ENCODE measurements at places on chromosomes 6 and 20. TPM values are rescaled to one million over a fixed set of nuclear protein-coding genes. Genes with fewer than 3 reads are reported as not detected.

DNA sequence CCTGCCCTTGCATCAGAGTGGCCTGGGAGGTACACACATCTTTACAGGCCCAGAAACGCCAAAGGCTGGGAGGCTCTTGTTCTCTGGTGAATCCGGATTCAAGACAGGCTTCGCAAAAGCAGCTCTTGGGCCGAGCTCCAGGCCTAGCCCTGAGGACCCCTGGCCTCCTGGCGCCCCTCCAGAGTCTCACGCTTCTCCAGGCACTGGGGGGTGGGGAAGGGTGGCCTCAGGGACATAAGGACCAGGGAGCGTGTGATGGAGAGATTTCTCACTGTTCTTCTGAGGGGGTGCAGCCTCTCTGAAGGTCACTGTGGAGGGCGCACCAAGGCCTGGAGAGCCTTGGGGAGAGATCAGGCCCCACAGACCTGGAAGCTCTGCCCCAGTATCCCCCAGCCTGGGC lies 349.2 kb downstream of the ZFAND3 start:
- H3K4me1 ChIP-seq, result no peaks in the 10 kb centered on the region
- no peak overlapping the region for H3K27ac ChIP-seq
- no peak overlapping the region for H3K4me3 ChIP-seq
- DNase-seq, result no peak

- no peak overlapping the region for H3K27ac ChIP-seq
- H3K36me3 ChIP-seq, result no peaks in the 10 kb centered on the region
- DNase-seq, result no peak
- H3K27me3 ChIP-seq, result peaks cover 30% of the 10 kb centered on the region
These were observed 62.0 kb upstream of the HDDC2 start for GRCh38 chr6:125363824-125364165.

- H3K36me3 ChIP-seq, result peaks cover 13% of the 10 kb centered on the region
- peak; percentile 85 for DNase-seq
- no peak overlapping the region for H3K27ac ChIP-seq
- no peak overlapping the region for H3K4me3 ChIP-seq
- H3K4me1 ChIP-seq, result peaks cover 14% of the 10 kb centered on the region
These were observed 176.5 kb downstream of the SLC16A10 start for GRCh38 chr6:111263837-111264236.

GRCh38 chr20:53148771-53149147 lies 176.6 kb downstream of the TSHZ2 start:
- no peaks in the 10 kb centered on the region for H3K4me1 ChIP-seq
- H3K27me3 ChIP-seq, result no peaks in the 10 kb centered on the region
- no peak for DNase-seq

DNA sequence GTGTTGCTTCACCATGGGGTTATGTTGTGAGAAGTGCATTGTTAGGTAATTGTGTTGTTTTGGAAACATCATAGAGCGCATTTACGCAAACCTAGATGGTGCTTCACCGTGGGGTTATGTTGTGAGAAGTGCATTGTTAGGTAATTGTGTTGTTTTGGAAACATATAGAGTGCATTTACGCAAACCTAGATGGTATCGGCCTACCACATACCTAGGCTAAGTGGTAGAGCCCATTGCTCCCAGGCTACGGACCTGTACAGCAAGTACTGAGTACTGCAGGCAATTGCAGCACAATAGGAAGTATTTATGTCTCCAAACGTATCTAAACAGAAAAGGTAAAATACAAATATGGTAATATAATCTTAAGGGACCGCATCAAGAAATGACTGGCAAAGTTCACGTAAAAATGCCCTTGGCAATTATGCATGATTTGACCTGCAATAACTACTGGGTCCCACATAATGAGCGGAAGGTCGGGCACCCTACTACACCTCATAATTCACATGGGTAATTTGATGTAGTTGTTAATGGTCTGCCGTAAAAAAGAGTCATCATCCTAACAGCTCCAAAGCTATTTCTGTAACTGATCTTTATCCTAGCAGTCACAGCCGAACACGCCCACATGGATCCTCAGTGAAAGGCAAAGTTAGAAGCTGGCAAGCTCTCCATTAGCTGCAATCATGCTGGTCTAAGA lies 76.0 kb downstream of the RSPH3 start:
- H3K4me3 ChIP-seq, result no peak overlapping the region
- H3K27me3 ChIP-seq, result no peaks in the 10 kb centered on the region
- H3K36me3 ChIP-seq, result no peaks in the 10 kb centered on the region
- peak; percentile 13 for DNase-seq

DNA sequence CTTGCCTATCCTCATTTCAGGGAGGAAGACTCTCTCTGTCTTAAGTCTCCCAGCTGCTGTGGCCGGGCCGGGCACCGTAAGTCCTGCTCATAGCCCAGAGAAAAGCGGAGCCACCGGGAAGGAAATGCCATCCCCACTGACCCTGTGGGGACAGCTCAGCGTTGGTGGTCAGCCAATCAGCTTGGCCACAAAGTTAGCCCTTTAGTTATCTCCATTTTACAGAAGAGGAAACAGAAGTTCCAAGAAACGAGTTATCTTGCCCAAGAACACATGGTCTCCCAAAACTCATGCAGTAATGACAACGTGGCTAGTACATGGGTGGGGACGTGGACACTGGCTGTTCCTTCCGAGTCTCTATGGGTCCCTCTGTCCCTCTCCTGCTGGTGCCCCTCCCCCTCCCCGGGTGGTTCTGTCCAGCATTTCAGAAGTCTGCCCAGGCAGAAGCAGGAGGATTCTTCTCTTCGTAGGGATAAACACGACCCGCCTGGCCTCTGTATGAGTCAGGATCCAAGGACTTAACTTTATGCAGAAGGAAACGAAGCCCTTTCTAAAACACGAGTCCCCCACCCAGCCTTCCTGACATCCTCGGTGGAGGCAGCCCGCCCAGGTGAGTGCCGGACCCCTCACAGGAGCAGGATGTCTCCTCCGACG lies 273.8 kb downstream of the CDH4 start:
- H3K36me3 ChIP-seq, result no peaks in the 10 kb centered on the region
- peaks cover 2% of the 10 kb centered on the region for H3K4me1 ChIP-seq
- DNase-seq, result peak; percentile 72
- no peaks in the 10 kb centered on the region for H3K27me3 ChIP-seq
- no peak overlapping the region for H3K4me3 ChIP-seq

DNA sequence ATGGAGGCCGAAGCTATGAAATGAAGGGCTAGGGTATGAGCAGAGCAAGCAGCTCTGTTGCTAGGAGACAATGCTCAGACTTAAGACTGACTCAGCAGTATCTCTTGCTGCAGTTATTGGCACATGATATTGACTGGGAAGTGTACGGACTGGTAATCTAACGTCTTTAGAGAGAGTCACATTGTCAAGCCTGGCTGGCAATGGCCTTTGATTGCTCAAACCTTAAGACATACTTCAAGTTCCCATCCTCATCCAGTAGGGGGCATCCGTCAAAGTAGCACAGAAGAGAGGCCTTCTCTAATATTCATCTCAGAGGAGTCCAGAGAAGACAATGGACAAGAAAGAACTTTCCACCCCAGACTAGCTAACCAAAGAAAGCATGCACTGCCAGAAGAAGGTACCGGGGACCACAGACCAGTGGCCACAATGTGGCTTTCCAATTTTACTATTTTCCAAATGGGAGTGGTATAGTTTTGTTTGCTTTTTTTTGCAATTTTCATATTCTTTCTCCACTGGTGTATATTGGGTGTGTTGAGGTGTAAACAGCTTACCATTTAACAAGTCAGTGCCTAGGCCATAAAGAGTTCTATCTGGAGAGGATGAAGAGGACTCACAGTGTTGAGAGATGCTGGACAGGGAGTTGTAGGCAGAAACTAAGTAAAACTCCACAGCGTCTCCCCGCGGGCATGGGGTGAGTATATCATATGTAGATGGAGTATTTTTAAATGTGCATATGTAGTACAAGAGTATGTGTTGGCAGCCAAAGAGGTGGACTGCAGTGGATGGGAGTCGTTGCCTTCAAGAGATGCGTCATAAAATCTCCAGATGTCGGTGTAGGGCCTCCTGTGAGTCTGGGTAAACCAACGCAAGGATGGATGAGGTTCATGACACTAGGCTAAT lies 36.7 kb downstream of the LRFN2 start:
- peak; percentile 59 for DNase-seq
- no peaks in the 10 kb centered on the region for H3K4me1 ChIP-seq
- no peaks in the 10 kb centered on the region for H3K36me3 ChIP-seq
- no peaks in the 10 kb centered on the region for H3K27me3 ChIP-seq
- no peak overlapping the region for H3K27ac ChIP-seq

GRCh38 chr6:156879591-156879990 lies 102.4 kb downstream of the ARID1B start:
- no peak overlapping the region for H3K4me3 ChIP-seq
- no peaks in the 10 kb centered on the region for H3K36me3 ChIP-seq
- peaks cover 21% of the 10 kb centered on the region for H3K4me1 ChIP-seq
- H3K27me3 ChIP-seq, result no peaks in the 10 kb centered on the region

DNA sequence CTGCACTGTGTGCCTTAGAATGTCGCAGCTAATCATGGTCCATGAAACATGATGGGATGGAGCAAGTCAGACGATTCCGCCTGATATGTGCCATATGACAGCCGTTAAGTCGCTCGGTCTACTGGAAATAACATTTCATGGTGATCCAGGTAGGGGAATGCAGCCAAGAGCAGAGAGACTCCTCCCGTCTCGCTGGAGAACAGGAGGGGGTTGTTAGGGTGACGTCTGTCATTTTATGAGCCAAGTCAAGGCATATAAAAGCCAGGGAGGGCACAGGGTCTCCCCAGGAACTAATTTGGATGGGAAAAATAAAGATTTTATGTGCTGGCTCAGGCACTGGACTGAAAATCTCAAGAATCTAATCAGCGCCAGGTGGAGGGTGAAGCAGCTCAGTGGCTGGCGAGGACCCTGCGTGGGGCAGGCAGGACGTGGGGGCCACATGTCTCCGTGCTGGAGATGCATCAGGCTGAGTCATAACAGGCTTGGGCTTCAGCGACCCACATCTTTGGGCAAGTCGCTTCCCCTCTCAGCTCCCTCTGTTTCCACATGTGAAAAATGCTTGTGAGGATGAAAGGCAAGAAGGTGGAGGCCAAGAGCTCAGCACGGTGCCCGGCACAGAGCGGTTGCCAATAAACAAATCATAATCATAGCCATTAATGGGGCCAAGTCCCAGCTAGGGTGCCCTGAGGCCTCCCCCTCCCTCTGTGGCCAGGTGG lies 234.6 kb downstream of the ANKRD60 start:
- no peak overlapping the region for H3K27ac ChIP-seq
- no peak for DNase-seq
- H3K36me3 ChIP-seq, result no peaks in the 10 kb centered on the region
- no peak overlapping the region for H3K4me3 ChIP-seq
- H3K27me3 ChIP-seq, result no peaks in the 10 kb centered on the region

GRCh38 chr6:118665011-118665410 lies 13.6 kb upstream of the CEP85L start:
- no peaks in the 10 kb centered on the region for H3K36me3 ChIP-seq
- H3K4me1 ChIP-seq, result peaks cover 9% of the 10 kb centered on the region
- H3K27ac ChIP-seq, result no peak overlapping the region
- H3K27me3 ChIP-seq, result no peaks in the 10 kb centered on the region

DNA sequence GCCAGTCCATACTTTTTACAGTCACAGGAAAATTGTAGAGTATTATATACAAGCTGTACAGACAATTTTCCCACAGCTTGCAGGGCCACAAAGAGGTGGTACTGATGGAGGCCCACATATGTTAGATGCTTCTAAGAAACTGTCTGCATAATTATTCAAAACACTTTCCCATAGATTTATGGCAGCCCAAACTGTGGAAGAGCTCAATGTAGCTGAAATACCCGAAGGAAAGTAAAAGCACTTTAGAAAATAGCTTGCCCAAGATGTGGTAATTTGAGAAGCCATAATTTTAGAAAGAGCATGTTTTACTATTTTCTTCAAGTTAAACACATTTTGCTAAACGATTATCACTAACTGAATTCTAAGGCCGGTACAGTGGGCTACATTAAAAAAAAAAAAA lies 36.9 kb downstream of the GMDS start:
- no peaks in the 10 kb centered on the region for H3K4me1 ChIP-seq
- no peak overlapping the region for H3K4me3 ChIP-seq
- H3K27me3 ChIP-seq, result no peaks in the 10 kb centered on the region
- no peak overlapping the region for H3K27ac ChIP-seq
- DNase-seq, result no peak

DNA sequence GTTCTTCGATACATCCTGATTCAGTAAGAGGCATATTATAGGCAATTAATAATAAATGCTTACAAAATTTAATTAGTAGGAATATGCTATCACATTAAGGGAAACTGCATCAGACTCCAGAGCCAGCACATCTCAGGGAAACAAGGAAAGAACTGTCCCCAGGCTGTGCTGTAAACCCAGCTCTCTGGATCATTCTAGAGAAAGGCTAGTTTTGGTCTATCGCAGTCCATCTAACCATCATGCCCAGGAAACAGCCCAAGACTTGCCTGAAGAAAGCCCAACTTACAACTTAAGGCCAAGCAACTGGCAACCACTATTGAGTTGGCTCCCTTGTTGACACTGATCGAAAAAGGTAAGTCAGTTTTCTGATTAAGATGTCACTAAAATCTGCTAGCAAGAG lies 11.3 kb downstream of the MAP3K5 start:
- no peak overlapping the region for H3K4me3 ChIP-seq
- H3K4me1 ChIP-seq, result peaks cover 16% of the 10 kb centered on the region
- 0 out of 2 replicates have a peak overlapping the region, but pooled peaks have one; percentile 14 for H3K27ac ChIP-seq
- H3K36me3 ChIP-seq, result no peaks in the 10 kb centered on the region
- DNase-seq, result no peak

DNA sequence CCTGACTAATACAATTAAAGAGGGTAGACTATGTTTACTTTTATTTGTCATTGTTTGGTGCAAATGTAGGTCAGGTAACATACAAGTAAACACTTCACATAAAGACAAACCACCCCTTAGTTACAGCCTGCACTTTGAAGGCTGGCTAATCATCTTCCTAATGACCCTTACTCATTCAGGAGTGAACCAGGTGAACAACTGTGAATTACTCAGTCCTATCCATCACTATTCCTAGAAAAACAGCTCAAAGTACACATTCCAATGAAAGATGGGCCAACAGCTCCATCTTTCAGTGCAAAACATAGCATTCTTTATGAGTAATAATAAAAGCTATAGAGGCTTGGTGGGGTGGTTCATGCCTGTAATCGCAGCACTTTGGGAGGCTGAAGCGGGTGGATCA lies 78.2 kb downstream of the FRK start:
- no peak overlapping the region for H3K4me3 ChIP-seq
- no peaks in the 10 kb centered on the region for H3K4me1 ChIP-seq
- no peak for DNase-seq
- H3K27me3 ChIP-seq, result no peaks in the 10 kb centered on the region
- H3K36me3 ChIP-seq, result no peaks in the 10 kb centered on the region

- no peaks in the 10 kb centered on the region for H3K36me3 ChIP-seq
- H3K4me3 ChIP-seq, result no peak overlapping the region
- peaks cover 5% of the 10 kb centered on the region for H3K4me1 ChIP-seq
- DNase-seq, result no peak
These were observed 260.7 kb upstream of the MAN1A1 start for GRCh38 chr6:119610265-119610664.

The SDCBP2 gene
- 0.54 TPM for total RNA-seq

The PTPRA gene
- total RNA-seq, result 50.0 TPM

The CNPY3 gene
- total RNA-seq, result 15.3 TPM

The LRFN2 gene
- total RNA-seq, result not detected

The OR12D3 gene
- total RNA-seq, result not detected

The SRSF12 gene
- 0.36 TPM for total RNA-seq

The OXT gene
- not detected for total RNA-seq

The TTBK1 gene
- under 0.01 TPM for total RNA-seq

The LHFPL5 gene
- not detected for total RNA-seq

The KIF25 gene
- total RNA-seq, result not detected

The TTK gene
- total RNA-seq, result 21.5 TPM

All from IMR-90 (cell line).